HT1080 (cell line): ENCODE measurements at places on chromosomes 6 and 20. TPM values are rescaled to one million over a fixed set of nuclear protein-coding genes. Genes with fewer than 3 reads are reported as not detected.

The SLC22A23 gene
- total RNA-seq = 3.3 and 3.9 TPM in 2 replicates

The TULP4 gene
- total RNA-seq = 24.9 and 27.8 TPM in 2 replicates

The MOXD1 gene
- 4.0 and 6.1 TPM in 2 replicates for total RNA-seq

The TREM2 gene
- 0.68 and 1.5 TPM in 2 replicates for total RNA-seq

The YWHAB gene
- 78.0 and 139 TPM in 2 replicates for total RNA-seq

The STX11 gene
- 0.43 and 1.7 TPM in 2 replicates for total RNA-seq

The C4A gene
- 0.40 TPM in 1 of 2 replicates, not detected in the other for total RNA-seq

The TFEB gene
- total RNA-seq = 4.5 and 5.5 TPM in 2 replicates

The MCHR2 gene
- not detected in 2 replicates for total RNA-seq

The NEURL2 gene
- total RNA-seq = 1.3 and 2.1 TPM in 2 replicates

The CEP43 gene
- total RNA-seq = 20.3 and 21.4 TPM in 2 replicates

The RANBP9 gene
- total RNA-seq = 10.6 and 15.7 TPM in 2 replicates

The MAS1 gene
- not detected in 2 replicates for total RNA-seq

The CNR1 gene
- not detected in 2 replicates for total RNA-seq

The NRSN2 gene
- 18.8 and 21.7 TPM in 2 replicates for total RNA-seq

The SIRT5 gene
- 9.0 and 9.1 TPM in 2 replicates for total RNA-seq

The PDYN gene
- total RNA-seq = not detected in 2 replicates

The GUCA1A gene
- total RNA-seq = not detected in 2 replicates

The TFAP2A gene
- 0.60 and 1.8 TPM in 2 replicates for total RNA-seq

The AHI1 gene
- total RNA-seq = 6.2 and 7.8 TPM in 2 replicates

The PCSK2 gene
- not detected in 2 replicates for total RNA-seq

The DST gene
- total RNA-seq = 98.5 and 114 TPM in 2 replicates

The PPIL6 gene
- total RNA-seq = 0.05 TPM in 1 of 2 replicates, not detected in the other

The MRPS18B gene
- 112 and 132 TPM in 2 replicates for total RNA-seq

The STMND1 gene
- not detected in 2 replicates for total RNA-seq

The WFDC10A gene
- not detected in 2 replicates for total RNA-seq

The EPPIN gene
- total RNA-seq = not detected in 2 replicates

The MUC22 gene
- total RNA-seq = not detected in 2 replicates

The AK9 gene
- total RNA-seq = 2.0 and 3.0 TPM in 2 replicates

The SLC12A5 gene
- total RNA-seq = 1.3 and 5.1 TPM in 2 replicates

The PDE7B gene
- total RNA-seq = 0.47 and 1.3 TPM in 2 replicates

The KCNK17 gene
- total RNA-seq = not detected in 2 replicates

The PTPRT gene
- total RNA-seq = not detected in 2 replicates

The MUCL3 gene
- total RNA-seq = not detected in 2 replicates

The REM1 gene
- total RNA-seq = not detected in 2 replicates

The SMLR1 gene
- not detected in 2 replicates for total RNA-seq

The GRM1 gene
- 0.03 TPM in 1 of 2 replicates, not detected in the other for total RNA-seq

The NOX3 gene
- not detected in 2 replicates for total RNA-seq

The BEND3 gene
- 4.7 and 6.6 TPM in 2 replicates for total RNA-seq

The RNF144B gene
- 1.1 and 1.3 TPM in 2 replicates for total RNA-seq

The AVP gene
- not detected in 2 replicates for total RNA-seq

The VGLL2 gene
- total RNA-seq = not detected in 2 replicates

The GPLD1 gene
- total RNA-seq = 0.13 and 0.17 TPM in 2 replicates

The ULBP2 gene
- 11.6 and 12.2 TPM in 2 replicates for total RNA-seq

The KPNA5 gene
- 5.1 and 7.0 TPM in 2 replicates for total RNA-seq

The ZBTB46 gene
- total RNA-seq = 0.19 and 0.20 TPM in 2 replicates

The OR2H1 gene
- not detected in 2 replicates for total RNA-seq

The PM20D2 gene
- total RNA-seq = 17.5 and 22.4 TPM in 2 replicates

The SAMD10 gene
- total RNA-seq = 3.6 and 7.6 TPM in 2 replicates

The MUC21 gene
- not detected in 2 replicates for total RNA-seq

The SPDEF gene
- total RNA-seq = 0.07 and 0.16 TPM in 2 replicates

The KIFC1 gene
- 80.5 and 105 TPM in 2 replicates for total RNA-seq

The ATP6V1G2 gene
- total RNA-seq = 2.1 TPM in 2 replicates

The LATS1 gene
- total RNA-seq = 15.0 and 17.9 TPM in 2 replicates
